Kidney capillary endothelial cell (primary cell): ENCODE measurements at places on chromosomes 4 and X.

GRCh38 chr4:61714387-61714911, 514.3 kb downstream of the ADGRL3 start:
- DNase-seq: no peak

- no peak for DNase-seq
Observed at GRCh38 chrX:47843363-47843762, 6.7 kb downstream of the ZNF81 start.

- DNase-seq: no peak
Observed at GRCh38 chrX:47743504-47743903, 84.5 kb upstream of the UXT start.

- no peak for DNase-seq
Observed at GRCh38 chr4:58649226-58649625, 1539.0 kb upstream of the IGFBP7 start.

DNA sequence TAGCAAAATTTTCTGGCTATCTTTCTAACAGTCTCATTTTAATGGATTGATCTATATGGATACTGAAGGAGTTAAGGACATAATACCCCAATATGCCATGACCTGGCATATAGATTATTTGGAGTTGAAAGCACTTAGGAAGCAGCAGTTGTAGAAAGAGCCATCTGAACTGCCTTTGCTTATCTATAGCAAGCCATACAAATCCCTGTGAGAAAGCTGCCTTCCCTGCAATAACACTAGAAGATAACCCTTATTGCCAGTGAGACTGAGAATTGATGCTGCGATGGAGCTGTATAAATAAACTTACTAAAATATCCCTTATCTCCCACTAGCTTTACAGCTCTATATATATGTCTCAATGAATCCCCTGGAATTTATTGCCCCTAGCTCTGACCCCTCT, 346.3 kb downstream of the TECRL start:
- DNase-seq: no peak

DNA sequence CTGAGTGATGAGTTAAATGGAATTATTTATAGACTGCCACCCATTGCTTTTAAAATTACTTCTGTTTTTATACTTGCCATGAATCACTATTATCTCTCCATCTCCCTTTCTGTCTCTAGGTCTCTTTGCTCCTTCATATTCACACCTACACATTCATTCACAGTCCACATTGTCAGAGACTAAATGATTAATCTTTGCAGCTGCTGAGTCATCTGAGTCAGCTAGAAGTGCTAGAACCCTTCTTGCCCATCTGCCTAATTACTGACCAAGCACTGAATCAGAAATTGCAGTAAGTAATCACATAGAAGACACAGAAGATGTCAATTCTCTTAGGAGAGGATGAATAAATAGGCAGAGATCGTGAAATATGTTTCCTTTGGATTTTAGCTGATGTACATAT, 31.6 kb upstream of the RPS6KA6 start:
- no peak for DNase-seq

DNA sequence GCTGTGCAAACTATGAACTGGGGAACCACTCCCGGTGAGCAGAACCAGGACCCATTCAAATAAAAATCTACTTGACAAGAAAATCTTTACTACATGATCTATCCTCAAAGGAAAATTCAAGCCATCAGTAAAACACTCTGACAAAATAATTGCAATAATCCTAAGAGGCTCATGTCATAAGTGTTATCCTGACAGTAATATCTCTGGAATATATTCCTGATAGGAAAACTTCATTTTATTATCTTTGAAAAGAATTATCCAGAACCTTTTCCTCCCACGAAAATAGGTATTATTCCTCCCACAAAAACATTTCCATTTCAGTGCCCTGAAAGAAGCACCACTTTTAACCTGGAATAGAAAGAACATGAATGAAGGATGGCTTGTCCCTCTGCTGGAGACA, 357.7 kb upstream of the PCDH7 start:
- no peak for DNase-seq

DNA sequence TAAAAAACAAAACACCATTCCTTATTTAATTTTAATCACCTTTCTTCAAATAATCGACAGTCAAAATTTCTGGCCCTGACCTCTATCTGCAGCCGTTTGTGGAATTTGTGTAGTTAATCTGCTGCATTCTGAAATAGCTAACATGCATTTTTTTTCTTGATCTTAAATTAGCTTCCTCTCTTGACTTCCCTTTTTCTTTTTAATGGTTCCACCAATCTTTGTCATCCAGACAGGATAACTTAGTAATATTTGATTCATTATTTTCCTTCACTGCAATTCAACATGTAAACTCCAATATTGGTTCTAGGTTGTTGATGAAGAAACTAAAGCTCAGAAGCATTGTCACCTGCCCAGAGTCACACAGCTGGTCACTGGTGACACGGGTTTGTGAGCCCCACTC, 77.3 kb downstream of the ARHGAP10 start:
- DNase-seq: no peak

GRCh38 chr4:5773271-5773555, 62.2 kb downstream of the EVC start:
- no peak for DNase-seq

GRCh38 chr4:37864786-37865185, 26.1 kb upstream of the TBC1D1 start:
- no peak for DNase-seq

- no peak for DNase-seq
Observed at GRCh38 chr4:78704981-78705683, 71.0 kb upstream of the BMP2K start.

GRCh38 chr4:32562010-32562409, 1841.8 kb downstream of the PCDH7 start:
- no peak for DNase-seq

GRCh38 chr4:15066140-15066539, 63.9 kb downstream of the CPEB2 start:
- no peak for DNase-seq

- no peak for DNase-seq
Observed at GRCh38 chrX:55161581-55161980, 58.6 kb upstream of the PAGE5 start.

- DNase-seq: peak; percentile 27
Observed at GRCh38 chrX:136162827-136163570, 15.7 kb downstream of the FHL1 start.

DNA sequence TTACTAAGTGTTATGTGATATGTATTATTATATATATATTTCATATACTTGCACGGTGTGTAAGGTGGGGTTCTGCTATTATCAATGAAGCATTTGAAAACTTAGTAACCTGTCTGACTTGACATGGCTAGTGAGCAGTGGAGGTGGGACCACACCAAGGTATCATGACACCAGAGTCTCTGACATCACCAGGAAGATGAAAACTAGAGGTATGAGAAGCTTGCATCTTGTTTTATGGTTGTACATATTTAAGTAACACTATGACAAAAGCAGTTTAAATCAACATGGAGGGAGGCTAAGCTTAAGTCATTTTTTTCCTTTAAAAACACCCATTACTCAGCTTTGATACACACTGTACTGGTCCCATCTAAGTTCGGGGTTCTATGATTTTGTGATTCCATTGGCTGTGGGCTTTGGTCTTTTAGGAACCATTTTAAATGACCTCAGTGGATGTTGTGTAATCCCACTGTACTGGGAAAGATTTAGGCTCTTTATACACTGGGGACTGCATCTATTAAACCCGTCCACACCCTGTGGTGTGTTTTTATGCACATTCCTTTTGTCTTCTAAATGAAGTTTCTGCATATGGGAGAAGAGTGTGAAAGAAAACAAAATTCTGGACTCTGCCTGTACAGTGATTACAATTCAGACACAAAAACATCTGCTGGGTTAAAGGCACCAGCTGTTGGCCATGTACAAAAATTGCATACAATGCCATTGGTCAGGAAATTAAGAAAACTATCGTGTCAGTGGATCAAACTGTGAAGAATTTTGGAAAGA, 570.6 kb downstream of the SPRY1 start:
- no peak for DNase-seq

- DNase-seq: no peak
Observed at GRCh38 chr4:36823199-36823967, 421.2 kb upstream of the NWD2 start.

DNA sequence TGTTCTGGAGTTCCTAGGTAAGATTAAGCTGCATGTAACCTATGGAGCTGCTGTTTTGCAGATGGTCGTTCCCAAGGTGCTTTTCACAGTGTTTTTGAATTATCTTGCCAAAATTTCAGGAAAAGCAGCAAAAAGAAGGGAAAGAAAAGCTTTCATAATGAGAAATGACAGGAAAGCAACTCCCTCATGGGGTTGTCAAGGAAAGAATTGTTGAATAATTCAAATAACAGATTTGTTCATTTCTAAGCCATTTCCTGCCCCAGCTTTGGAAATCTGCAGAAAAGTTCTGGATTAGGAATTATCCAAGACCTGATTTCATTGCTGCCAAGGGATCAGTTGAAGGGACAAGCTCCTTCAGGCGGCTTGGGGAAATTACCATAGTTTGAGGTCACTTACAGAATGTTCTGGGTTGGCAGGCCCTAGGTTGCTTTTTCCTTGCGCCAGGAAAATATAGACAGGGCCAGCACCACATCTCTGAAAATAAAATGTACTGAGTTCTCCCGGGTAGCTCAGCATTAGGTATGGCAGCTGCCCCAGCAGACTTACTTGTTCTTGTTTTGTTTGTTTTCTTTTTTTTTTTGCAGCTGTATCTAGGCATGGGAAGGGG, 354.7 kb downstream of the STIM2 start:
- DNase-seq: no peak

DNA sequence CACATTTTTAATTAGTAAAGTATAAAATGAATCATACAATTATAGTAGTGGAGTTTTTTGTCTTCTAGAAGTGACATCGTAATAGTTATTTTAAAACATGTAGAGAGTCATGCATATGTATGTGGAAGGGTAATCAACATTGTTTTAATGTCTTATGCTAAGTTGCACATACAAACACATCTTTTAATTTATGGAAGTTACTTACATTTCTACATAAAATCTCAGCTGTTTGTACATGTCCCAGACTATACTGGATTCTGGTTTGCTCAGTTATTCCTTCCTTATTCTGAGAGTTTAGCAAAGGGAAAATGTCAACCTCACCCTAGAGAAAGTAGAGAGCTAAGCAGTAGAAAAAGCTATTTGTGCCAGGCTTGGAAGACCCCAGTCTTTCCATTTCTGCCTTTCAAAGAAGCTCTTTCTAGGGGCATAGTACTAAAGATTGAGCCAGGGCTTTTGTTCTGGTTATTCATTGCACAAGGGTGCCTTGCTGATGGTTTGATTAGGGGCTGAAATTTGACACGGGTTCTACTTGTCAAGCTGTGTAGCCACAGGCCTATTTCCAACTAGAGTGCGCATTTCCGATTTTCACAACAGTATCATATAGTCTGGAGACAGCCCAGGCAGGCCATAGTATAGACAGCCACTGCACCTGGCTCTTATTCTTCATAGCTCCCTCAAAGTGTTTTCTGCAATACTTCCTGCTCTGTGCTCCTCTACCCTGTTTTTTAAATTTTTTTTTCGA, 106.3 kb downstream of the RPA4 start:
- DNase-seq: no peak

DNA sequence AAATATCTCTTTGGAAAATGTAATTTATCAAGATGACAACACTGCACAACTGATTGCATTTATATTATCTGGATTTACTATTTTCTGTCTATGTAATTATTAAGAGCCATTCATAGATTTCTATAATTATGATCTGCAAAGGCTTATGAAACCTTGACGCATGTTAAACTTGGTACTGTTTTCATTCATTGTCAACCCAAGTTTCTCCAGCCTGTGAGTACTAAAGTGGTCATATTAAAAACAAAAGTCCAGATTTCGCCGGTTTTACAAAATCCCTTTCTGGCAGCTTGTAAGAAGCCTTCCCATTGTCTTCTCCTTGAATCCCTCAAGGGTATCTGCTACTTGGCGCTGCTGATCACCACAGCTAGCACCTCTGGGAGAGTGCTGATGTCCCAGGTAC, 19.7 kb upstream of the GRPR start:
- no peak for DNase-seq
